Stimulated activated memory B cell treated with anti-CD40 and anti-IgM and Interleukin-4, amounts not matched to agents 10 μg/mL and 1 μg/mL and 100 μg/mL, for 72 hours (primary cell): ENCODE measurements at places on chromosomes 7 and 10.

GRCh38 chr10:86368987-86369386 is 2.4 kb upstream of the GRID1 start:
- H3K4me3 ChIP-seq = no peak overlapping the region
- no peaks in the 10 kb centered on the region for H3K36me3 ChIP-seq
- peaks cover 86% of the 10 kb centered on the region for H3K27me3 ChIP-seq
- no peak overlapping the region for H3K27ac ChIP-seq

GRCh38 chr7:142562688-142563087 is 186.6 kb upstream of the PRSS1 start:
- peaks cover 87% of the 10 kb centered on the region for H3K27me3 ChIP-seq
- no peak overlapping the region for H3K4me3 ChIP-seq
- no peaks in the 10 kb centered on the region for H3K36me3 ChIP-seq
- H3K27ac ChIP-seq = no peak overlapping the region

GRCh38 chr7:133300811-133301210 is 47.9 kb downstream of the EXOC4 start:
- no peak for ATAC-seq
- no peak overlapping the region for H3K4me3 ChIP-seq
- no peaks in the 10 kb centered on the region for H3K4me1 ChIP-seq
- H3K27ac ChIP-seq = no peak overlapping the region
- no peaks in the 10 kb centered on the region for H3K27me3 ChIP-seq

DNA sequence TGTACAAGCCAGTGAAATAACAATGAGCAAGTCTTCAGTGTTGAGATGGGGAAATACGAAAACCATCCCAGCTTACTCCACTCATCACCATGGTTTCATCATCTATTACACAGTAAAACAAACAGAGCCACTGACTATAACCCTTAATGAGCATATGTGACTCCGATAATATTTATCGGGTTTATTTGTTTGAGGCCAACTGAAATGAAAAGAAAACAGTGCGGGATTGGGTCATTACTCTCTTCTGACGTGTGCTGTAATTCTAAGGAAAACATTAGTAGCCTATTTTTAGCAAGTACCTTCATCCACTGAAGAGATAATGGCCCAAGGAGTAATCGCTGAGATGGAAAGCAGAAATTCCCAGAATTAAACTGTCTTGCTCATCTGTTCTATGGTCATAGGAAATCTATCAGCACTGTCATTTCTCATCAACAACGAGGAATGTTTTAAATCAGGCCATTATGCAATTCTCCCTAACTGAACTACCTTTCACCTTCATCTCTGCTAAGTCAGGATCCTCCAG is 716.5 kb downstream of the INHBA start:
- H3K27me3 ChIP-seq = no peaks in the 10 kb centered on the region
- H3K36me3 ChIP-seq = no peaks in the 10 kb centered on the region
- no peak for ATAC-seq

- no peak for ATAC-seq
- no peak overlapping the region for H3K27ac ChIP-seq
- H3K36me3 ChIP-seq = no peaks in the 10 kb centered on the region
- no peaks in the 10 kb centered on the region for H3K4me1 ChIP-seq
- no peak overlapping the region for H3K4me3 ChIP-seq
These were observed 49.8 kb downstream of the SPOCK2 start for GRCh38 chr10:72038458-72039001.

DNA sequence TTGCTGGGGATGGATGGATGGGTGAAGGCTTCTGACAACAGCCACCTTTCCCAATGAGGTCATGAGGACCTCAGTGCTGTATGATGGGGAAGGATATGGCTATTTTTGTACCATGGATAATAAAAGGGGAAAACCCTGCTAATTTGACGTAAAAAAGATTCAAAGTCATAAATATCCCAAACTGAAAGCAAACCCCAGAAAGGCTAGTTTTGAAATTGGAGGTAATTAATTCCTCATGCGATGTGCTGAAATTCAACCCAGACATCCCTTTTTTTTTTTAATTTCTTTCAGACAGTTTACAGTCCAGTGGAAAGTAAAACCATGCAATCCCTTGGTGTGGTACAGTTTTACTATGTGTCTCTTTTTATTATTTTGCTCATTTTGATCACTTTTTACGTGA is 254.5 kb upstream of the BMPER start:
- no peak for ATAC-seq
- no peak overlapping the region for H3K27ac ChIP-seq
- H3K36me3 ChIP-seq = peaks cover 17% of the 10 kb centered on the region
- H3K4me1 ChIP-seq = peaks cover 6% of the 10 kb centered on the region
- H3K27me3 ChIP-seq = no peaks in the 10 kb centered on the region
